ENCODE measurements at places on chromosomes 6 and 20.

DNA sequence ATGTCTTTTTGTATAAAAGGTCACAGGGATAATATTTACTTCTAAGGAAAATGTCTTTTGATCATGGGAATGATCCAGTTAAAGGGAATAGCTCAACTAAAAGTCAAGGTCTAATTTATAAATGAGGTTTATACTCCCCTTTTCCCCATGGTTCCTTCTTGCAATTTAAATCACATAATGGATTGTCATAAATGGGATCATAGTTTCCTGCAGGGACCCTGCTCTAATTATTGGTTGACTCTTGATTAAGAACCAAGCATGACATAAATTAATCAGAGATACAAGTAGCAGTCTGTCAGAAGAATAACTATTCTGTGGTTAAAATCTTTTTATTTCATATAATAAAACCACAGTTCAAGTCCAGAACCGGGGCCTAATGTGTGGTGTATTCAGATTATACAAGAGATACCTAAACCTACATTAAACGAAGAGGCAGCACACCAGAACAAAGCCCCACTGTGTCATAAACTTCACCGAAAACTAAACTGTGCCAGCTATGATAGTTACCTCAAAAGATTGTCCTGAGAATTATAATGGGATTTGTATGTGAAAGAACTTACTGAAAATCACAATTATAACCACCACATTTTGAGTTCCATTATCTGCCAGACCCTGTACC is 43.0 kb upstream of the CD83 start:
- no peak for DNase-seq

- no peak for DNase-seq
Observed at GRCh38 chr6:170202416-170203135, 88.3 kb downstream of the DLL1 start.

GRCh38 chr6:80523531-80523997 is 417.1 kb downstream of the BCKDHB start:
- DNase-seq, result no peak

DNA sequence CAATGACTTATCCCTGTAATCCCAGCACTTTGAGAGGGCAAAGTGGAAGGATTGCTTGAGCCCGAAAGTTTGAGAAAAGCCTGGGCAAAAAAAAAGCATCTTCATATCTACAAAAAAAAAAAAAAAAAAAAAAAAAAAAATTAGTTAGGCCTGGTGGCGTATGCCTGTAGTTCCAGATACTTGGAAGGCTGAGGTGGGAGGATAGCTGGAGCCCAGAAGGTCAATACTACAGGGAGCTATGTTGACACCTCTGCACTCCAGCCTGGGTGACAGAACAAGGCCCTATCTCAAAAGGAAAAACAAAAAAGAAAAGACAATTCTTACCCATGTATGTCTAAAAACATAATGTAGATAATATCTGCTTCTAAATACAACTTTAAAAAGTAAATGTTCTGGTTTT is 27.2 kb downstream of the CRISP1 start:
- no peak for DNase-seq

DNA sequence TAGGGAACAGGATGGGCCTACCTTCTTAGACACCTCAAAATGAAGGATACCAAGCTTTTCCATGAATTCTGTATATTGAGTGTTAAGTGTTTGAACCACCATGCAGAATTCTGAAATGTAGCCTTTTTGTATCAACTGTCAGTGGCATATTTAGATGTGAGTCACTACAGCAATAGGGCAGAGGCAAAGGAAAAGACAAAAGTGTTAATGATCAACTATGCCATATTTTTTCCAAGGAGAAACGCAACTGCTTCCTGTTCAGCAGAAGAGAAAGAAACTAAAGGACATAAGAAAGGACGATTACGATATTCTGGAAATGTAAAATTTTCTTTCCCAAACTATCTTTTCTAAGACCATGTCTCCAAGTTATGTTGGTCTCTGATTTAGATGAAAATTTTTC is 104.6 kb upstream of the RSPO3 start:
- DNase-seq, result no peak

GRCh38 chr20:46399401-46399800 is 7.0 kb downstream of the ELMO2 start:
- DNase-seq, result no peak

DNA sequence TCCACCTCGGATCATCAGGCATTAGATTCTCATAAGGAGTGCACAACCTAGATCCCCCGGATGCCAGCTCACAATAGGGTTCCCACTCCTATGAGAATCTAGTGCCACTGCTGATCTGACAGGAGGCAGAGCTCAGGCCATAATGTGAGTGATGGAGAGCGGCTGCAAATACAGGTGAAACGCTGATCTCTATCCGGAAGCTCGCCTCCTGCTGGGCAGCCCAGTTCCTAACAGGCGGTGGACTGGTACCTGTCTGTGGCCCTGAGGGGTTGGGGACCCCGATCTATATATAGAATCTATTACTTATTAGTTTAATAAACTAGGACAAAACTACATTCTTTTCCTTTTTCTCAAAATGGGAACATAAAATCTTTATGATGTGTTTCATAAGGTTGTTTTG is 741.9 kb downstream of the RFPL4B start:
- DNase-seq, result no peak

- no peak for DNase-seq
Observed at GRCh38 chr6:158920311-158920905, 79.6 kb downstream of the RSPH3 start.

Data from NCI-H774 (cell line).